ENCODE measurements at places on chromosomes 3 and 15.
A peak's percentile ranks its signal among the peaks of the same experiment; 100 is the strongest.

DNA sequence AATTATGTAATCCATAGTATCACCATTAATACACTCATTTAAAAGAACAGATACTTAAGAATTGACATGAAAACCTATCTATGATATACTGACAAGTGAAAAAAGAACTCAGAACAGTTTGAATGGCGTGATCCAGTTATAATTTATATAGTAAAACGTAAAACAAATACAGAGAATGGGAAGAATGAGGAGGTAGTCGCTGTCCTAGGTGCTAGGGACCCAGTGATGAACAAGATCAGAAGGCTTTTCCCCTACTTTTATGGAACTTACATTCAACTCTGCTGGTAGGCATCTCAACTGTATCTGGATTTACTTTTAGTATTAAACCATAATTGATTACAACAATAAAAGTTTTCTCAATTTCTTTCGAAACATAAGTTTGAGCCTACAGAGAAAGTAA is 31.8 kb downstream of the GSK3B start:
- DNase-seq: no peak

GRCh38 chr3:76369170-76369569 is 583.8 kb upstream of the ZNF717 start:
- DNase-seq: no peak

DNA sequence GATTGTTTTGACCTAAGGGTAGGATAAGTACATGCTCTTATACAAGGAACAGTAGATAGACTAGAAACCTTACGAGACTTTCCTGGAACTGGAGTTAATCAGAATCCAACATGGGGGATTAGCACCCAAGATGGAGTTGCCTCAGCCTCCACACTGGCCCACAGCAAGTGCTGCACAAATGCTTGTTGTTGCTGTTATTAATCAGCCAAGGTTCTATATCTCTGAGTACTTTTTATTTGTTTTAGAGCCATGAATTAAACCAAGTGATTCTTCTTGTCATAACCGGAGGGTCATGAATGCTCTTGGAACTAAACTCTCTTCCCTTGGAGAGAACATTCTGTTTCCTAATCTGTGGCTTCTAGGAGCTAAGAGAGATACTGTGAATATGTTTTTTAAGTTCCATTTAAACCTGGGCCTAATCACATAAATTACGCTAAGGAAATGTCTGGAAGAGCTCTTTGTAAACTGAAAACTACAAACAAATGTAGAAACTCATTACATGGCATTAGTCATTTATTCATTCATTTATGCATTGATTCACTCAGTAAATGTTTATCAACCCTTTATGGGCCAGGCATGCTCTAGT is 5.7 kb upstream of the IL16 start:
- no peak for DNase-seq

DNA sequence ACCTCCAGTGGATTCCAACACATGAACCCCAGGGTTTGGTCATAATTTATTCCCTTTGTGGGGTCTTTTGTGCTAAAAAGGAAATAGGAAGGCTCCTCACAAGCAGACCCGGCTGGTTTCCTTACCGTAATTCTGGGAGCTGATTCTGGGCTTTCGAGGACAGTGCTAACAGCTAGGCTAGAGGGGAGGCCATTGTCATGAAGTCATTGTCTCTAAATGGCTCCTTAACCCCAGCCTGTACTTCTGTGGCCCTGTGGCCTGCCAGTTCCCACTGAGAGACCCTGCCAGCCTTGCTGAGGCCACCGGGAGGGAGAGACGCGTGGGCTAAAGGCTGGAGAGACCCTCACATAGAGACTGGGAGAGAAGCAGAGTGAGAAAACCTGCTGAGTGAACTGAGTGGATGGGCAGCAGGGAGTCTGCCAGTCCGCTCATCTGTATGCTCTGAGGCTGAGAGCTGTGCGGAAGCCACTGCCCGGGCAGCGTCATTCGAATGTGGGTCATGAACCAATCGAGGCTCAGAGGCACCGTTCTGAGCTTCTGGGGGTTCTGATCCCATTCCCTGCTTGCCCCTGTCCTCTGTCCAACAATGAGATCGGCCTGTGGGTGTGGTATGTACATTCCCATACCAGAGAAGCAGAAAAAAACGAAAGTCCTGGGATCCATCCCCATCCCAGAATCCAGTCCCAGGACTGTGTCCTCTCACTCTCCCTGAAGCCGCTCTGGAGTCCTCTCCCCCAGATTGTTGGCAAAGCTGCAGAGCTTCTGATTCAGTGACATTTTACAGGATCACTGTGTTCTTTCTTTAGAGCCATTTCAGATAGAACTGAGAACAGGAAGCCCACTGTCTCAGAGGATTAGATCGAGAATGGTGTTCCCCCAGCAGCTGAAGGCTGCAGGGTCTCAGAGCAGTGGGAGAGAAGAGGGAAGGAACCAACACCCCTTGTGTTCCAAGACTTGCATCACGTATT is 21.3 kb upstream of the DGKG start:
- no peak for DNase-seq

DNA sequence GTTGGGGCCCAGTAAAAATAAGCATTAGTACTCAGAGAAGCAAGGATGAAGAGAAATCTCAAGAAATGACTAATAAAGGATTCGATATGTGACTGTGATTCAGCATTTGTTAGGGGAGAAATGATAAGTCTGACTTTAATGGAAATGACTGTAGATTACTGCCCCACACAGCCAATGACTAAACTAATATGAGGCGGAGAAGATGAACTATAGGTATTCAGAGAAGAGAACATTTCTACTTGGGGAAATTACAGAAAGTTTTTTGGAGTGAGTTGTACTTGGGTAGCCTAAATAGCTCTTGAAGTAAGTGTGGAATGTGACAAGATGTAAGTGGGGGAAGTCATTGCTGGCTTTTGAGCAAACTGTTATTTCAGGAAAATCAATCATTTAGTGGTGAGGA is 380.0 kb downstream of the PDCD6IP start:
- no peak for DNase-seq

DNA sequence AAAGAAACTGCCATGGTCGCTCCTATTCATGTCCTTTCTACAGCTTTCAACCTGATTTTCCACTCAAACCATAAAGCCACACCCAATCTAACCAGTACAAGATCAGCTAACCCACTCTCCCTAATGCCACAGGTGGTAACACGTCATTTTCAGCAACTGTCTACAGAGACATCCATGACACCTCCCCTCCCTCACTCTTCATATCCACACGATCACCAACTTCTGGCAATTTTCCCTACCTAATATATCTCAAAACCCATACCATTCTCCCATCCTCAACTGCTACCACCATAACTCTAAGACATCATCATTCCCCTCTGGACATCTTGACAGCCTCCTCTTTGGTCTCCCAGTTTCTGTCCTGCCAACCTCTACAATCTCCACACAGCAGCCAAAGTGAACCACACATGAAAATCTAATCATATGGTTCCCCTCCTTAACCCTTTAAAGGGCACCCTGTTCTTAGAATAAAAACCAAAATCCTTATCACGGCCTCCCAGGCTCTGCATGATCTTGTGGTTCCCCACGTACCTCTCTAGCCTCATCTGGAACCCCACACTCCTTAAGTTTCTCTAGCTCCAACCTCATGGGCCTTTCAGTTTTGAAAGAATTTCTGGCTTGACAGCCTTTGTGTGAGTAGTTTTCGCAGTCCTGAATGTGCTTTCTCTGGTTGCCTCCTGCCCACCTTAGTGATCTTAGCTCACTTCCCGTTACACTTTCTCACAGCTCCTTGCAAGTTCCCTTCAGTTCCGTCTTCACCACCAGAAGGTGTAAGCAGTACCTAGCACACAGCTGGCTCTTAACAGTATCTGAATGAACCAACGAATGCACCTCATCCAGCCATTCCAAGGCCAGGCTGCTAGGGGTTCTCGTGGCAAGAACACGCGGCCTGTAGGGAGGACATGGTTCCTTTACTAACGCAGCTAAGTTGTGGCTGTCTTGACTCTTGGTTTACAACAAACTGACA is 33.4 kb downstream of the SPINK8 start:
- peak; percentile 7 for DNase-seq

DNA sequence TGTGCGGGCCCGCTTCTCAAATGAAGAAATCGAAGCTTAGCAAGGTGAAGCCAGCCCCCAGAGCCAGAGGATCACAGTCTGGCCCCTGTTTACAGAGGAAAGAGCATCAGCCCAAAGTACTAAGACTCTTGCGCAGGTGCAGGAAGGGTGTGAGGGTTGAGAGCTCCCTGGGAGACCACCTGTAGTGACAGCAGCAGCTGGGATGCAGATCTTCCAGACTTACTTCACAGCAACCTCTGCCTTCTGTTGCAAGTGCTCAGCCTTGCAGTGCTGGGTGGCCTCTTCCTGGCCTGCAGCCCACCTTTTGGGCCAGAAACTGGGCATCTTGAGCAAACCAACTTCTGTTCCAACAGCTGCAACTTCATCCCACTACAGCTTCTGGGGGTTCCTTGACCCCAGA is 19.7 kb downstream of the SPATA12 start:
- no peak for DNase-seq

DNA sequence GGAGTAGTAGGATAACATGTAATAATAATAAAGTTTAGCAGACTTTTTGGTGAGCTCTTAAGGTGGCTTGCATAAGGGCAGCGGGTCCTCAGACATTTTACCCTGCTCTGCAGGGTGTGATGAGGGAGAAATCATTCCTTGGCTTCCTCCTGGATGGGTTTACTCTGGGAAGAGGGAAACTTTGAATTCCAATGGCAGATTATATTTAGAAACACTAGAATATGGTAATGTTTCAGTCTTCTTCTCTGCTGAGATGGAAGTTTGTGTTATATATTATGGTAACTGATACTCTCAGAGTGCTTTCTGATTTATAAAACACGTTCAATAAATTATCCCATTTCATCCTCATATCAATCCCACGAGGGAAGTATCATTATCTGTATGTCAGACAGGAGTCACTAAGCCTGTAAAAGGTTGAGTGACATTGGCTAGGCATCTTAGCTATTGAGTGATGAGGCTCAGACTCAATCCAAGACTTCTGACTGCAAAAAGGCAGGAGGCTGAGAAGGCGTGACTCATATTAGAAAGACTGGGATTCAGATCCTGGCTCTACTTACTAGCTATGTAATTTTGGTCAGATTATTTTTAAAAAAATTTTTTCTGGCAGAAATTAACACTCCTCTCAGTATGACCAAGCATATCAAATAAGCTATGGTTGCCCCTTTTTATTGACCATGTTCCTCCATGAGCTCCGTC is 19.3 kb downstream of the PDIA5 start:
- DNase-seq: no peak

- peak; percentile 78 for DNase-seq
Measured at GRCh38 chr3:15635121-15635661, 33.6 kb downstream of the BTD start.

DNA sequence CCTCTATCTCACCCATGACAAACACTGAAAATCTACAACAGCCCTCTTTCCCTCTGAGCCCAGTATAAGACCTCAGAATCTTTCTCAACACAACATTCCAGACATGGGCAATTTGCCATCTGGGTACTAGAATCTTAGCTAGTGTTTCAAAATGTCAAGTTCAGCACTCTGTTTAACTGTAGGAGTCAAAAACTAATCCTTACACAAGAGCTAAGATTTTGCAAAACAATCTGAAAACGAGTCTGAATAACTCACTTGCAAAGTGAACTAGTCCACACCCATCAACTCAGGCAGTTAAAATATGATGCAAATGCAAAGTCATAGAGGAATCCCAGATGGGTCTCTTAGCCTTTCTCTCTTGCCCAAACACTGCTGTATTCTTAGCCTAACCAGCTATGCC is 67.8 kb downstream of the GPR176 start:
- peak; percentile 59 for DNase-seq

DNA sequence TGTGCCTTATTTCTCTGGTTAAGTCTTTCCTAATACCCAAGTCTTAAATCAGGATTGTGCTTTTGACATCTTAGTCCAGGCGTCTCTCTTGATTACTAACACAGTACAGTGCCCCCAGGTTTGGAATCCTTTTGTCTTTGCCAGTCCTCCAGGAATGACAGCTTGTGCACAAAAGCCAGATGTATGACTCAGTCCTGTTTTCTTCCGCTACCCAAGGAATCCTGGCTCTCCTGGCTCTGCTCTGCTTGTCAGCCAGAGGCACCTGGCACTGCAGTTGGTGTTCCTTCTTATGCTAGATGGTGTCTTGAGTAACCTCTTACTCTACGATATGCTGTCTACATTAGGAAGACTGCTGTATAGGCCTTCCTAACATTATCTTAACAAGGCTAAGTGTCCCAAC is 728.2 kb upstream of the NECTIN3 start:
- DNase-seq: peak; percentile 55

DNA sequence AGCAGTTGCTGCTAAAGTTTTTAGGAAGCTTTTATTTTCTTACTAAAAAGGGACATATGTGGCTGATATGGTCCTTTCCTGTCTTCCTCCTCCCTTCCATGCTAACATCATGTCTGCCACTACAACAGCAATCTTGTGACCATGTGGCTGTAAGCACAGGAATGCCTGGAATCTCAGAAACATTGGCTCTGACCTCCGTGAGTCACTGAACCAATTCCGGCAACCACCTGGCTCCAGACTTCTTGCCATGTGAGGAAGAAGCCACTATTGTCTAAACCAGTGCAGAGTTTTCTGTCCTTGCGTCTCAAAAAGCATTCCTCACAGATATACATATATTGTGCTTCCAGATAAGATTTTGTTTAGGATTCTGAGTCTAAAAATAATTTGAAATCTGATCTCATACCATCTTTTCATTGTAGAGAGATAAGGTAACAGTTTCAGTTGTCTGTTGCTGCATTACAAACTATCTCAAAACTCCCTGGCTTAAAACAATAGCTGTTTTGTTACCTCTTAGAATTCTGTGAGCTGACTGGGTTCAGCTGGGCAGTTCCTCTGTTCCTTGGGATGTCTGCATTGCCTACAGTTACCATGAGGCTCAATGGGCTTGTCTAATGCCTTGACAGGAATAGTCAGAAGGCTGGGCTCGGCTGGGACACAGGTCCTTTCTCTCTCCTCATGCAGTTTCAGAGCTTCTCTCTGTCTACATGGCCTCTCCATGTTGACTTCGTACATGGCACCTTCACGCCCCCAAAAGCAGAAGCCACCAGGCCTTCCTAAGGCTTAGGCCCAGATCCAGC is 77.3 kb upstream of the MAGI1 start:
- peak; percentile 96 for DNase-seq

- DNase-seq: peak; percentile 5
Measured at GRCh38 chr15:84108728-84109127, 126.8 kb upstream of the GOLGA6L4 start.

DNA sequence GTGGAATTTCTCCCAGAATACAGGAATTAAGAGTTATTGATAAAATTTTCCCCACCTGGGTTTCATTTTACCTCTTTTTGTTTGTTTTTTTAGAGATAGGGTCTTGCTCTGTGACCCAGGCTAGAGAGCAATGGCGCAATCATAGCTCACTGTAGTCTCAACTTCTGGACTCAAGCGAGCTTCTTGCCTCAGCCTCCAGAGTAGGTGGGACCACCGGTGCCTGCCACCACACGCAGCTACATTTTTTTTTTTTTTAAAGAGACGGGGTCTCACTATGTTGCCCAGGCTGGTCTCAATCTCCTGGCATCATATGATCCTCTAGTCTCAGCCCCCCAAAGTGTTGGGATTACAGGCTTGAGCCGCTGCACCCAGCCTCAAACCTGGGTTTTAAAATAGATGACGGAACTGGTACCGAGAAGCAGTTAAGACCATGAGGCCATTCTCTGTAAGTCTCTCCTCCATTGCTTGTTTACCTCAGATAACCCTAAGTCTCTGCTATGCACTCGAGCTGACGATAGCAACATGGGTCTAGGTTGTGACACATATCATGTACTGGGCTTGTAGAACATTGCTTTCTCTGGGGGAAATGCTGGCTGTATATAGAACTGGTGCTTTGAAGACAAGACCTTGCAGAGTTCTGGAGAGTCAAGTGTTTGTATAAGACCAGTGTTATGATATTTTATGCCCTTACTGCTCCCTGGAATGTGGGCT is 16.4 kb downstream of the ETV5 start:
- no peak for DNase-seq

- DNase-seq: no peak
Measured at GRCh38 chr15:70079888-70080287, 17.8 kb downstream of the TLE3 start.

GRCh38 chr3:161550491-161551195 is 54.0 kb downstream of the OTOL1 start:
- no peak for DNase-seq

All from EL (cell line).